Gastroesophageal sphincter (tissue), 4 donors: ENCODE measurements at places on chromosomes 1 and 21.

GRCh38 chr1:153359241-153359640 is 1.6 kb downstream of the S100A9 start:
- ATAC-seq = no peak

DNA sequence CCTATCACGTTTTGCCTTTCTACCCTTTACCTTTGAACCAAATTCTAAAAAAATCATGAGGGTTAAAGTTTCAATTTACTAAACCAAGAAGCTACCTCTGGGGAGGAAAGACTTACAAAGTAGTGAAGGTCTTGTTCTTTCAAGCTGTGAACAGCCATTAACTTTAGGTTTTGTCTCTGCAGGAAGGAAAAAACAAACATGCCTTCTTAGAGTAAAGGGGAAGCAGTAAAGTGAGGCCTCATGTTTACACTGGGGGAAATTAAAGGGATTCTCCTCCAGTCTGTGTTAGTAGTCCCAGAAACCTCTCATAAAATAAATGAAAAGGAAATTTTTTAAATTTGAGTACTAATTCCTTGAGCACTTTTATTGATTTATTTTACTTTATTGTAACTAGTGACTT is 780.2 kb upstream of the ADGRL2 start:
- no peak for ATAC-seq

DNA sequence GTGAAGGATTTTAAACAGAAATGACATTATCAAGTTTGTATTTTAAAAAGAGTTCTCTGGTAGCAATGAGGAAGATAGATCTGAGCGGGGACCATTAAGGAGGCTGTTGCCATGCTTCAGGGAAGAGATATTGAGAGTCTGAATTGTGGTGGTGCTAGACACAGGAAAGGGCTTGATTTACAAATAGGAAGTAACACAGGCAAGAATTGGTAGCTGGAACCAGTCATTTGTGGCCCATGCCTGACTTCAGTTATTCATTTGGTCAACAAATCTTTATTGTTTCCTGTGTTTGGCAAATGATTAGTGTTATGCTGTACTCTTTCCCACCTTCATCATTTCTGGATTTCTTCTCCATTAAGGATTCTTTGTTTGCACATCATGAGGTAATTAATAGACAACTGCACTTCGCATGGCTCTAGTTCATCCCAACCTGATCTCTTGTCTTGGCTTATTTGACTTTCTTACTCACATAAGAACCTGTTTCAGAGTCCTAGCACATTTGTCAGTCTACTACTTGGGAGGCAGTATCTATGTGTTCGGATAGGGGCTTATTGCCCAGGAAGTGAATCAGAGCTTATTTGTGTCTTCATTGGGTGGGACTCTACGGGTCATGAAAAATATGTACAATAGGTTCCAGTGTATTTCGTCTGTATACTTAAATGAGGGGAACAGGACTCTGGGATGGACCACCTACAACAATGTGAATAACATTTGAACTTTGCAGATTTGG is 32.3 kb downstream of the EEIG2 start:
- ATAC-seq = no peak

DNA sequence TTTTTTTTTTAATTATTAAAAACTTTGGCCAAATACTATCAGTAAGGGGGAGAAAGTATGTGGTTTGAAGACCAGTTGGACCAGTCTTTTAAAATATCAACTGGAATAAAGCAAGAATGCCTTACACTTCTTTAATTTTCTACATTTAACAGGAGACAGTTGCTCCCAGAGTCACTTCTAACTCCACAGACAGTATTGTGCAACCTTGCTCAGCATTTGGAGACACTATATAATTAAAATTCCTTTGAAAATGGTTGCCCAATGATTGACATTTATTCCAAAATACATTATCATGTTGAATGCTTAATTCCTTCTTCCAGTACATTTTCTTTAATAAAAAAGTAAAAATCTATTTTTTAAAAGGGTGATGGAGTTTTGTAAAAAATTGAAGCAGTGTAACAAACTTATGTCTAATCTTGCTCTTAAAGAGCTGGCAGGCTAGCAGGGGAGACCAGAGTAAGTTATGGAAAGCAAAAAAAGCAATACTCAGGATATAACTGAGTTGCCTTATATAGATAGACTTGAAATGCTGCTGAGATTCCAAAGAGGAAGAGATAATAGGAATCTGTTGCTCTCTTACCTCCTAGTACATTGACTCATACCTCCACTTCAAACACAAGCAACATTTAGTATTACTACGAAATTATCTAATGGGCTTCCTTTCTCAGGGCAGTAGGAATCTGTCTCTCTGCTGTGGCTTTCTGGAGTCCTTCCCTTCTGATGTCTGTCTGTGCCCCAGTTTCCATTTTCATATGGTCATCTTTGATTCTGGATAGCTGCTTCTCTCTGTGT is 69.7 kb upstream of the RGL1 start:
- peak; percentile 10 for ATAC-seq
